ENCODE measurements at places on chromosomes 7 and 10. TPM values are rescaled to one million over a fixed set of nuclear protein-coding genes. Genes with fewer than 3 reads are reported as not detected.

DNA sequence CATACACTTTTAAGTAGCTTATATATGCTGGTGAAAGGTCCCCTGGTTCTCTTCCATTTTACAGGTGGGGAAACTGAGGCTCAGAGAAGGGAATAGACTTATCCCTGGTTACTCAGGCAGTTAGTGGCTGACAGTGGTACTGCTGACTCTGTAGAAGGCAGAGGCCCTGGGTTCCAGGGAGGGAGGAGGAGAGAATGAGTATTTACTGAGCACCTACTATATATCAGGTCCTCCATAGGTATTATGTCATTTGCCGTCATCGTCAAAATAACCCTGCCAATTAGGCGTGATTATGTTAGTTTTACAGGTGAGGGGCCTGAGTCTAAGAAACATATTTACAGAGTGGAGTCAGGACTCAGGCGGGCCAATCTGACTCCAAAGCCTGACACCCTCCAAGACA is 13.3 kb upstream of the PALD1 start:
- DNase-seq, result no peak

ANXA8 gene
- total RNA-seq, result not detected

GRCh38 chr10:95458871-95459270 is 102.3 kb downstream of the SORBS1 start:
- DNase-seq, result no peak

DNA sequence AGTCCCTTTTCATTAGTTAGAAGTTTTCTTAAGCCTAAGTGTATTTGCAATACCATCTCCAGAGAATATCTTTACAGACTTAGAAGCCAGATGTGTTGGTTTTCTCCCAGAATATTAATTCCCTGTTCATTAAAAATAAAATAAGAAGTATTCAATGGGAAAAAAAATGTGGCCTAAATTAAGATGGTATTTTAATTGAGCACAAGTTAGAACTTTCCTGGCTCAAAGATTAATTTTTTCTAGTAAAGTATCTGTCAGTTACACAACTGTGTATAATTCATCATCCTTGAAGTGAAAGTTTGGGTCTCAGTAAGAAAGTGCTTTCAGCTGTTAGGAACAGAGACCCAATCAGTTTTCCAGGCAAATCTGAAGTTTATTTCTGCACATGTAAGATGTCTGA is 1179.5 kb upstream of the C7orf33 start:
- DNase-seq, result no peak

- no peak for DNase-seq
These were observed 24.5 kb downstream of the STEAP1 start for GRCh38 chr7:90178679-90179278.

DNA sequence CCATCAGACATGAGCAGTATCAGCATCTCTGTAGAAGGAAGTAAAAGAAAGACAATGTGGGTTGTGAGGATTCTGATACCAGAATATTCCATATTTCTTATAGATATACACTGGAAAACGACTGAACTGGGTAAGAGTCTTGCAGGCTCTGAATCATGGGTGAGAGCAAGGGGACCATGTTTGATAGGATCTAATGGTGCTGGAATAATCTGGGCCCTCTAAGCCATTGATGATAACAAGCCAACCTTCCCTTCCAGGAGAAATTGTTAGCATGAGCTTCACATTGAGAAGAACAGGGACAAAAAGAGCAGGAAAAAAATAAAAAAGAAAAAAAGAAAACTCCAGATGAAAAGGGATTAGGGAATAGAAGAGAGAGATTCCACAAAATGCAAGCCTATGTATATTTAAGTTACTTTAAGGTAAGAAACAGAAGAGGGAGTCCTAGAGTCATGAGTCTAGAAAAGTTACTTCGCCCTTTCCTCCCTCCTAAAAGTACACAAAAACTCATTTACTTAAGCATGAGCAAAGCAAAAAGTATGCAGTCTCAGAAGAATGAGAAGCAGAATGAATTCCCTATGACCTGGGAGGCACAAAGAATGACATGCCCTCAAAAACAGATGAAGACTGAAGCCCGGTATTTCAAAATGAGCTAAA is 181.9 kb downstream of the TMEM26 start:
- DNase-seq, result no peak

- DNase-seq, result no peak
These were observed 74.9 kb downstream of the BEND7 start for GRCh38 chr10:13453896-13454295.

All from left colon (tissue), 2 donors.